ENCODE measurements at places on chromosomes 11 and 22.

- DNase-seq, result no peak
Observed at GRCh38 chr11:60184824-60185511, 2.1 kb upstream of the MS4A6A start.

- no peak for DNase-seq
Observed at GRCh38 chr11:46272816-46273427, 4.5 kb upstream of the CREB3L1 start.

- DNase-seq, result no peak
Observed at GRCh38 chr22:37098976-37099591, 10.4 kb downstream of the TMPRSS6 start.

- DNase-seq, result peak; percentile 61
Observed at GRCh38 chr11:3959903-3960265, 104.4 kb downstream of the STIM1 start.

DNA sequence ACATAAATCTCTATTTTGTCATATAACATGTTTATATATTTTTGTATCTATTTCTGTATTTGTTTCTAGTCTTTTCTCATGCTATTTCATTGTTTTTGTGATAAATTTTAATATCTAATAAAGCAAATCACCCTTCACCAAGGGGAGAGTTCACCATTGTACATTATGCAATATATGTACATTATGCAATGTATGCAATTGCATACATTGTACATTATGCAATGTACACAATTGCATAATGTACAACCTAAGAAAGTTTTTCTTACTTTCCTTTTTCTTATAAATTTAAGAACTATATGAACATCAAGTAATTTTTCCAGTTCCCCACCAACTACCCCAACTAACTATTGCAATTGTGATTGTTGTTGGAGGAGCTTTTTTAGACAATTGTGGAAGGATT lies 44.1 kb upstream of the GLYATL2 start:
- no peak for DNase-seq

DNA sequence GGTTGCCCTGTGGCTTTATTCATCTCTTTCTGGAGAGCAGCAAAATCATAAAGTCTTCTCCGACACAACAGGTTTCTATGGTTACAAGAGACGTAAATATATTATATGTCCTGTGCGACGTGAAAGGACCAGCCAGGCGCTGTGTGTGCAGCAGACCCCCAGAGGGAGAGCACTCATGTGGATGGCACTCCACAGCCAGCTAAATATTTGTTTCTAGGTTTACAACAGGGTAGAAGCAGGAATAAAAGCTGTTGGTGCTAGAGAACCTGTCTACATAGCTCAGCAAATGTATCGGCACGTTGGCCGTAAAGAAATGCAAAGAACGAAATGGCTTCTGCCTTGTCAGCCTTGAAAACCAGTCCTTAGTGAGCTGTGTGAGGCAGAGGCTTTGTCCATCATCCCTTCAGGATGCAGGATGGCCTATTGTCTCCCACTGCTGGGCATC lies 133.8 kb upstream of the PITPNB start:
- DNase-seq, result no peak

DNA sequence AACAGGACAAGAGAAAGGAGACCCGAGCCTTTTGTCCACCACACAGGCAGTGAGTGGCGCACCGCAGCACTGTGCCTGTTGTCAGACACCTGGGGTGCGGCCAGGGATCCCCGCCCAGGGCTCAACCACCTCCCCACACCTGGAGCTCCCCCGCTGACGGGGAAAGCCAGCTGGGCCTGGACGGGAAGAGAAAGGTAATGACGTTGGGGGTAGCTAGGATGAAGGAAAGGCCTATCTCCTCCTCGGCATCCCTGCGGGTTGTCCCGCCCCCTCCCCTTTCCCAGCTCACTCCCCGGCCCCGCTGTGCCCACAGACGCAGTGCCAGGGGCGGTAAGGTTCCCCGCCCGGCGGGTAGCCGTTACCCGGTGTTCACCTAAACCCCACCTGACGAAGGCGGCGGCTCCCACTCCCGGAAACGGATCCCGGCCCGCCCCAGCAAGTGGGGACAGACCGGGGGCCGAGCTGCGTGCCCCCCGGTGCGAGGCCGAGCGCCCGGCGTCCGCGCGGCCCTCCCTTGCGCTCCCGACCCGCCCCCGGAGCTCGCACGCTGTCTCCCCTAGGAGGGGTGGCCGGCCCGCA lies 495 bp downstream of the HYOU1 start:
- peak; percentile 71 for DNase-seq

- no peak for DNase-seq
Observed at GRCh38 chr11:19719960-19720359, 7.3 kb downstream of the NAV2 start.

DNA sequence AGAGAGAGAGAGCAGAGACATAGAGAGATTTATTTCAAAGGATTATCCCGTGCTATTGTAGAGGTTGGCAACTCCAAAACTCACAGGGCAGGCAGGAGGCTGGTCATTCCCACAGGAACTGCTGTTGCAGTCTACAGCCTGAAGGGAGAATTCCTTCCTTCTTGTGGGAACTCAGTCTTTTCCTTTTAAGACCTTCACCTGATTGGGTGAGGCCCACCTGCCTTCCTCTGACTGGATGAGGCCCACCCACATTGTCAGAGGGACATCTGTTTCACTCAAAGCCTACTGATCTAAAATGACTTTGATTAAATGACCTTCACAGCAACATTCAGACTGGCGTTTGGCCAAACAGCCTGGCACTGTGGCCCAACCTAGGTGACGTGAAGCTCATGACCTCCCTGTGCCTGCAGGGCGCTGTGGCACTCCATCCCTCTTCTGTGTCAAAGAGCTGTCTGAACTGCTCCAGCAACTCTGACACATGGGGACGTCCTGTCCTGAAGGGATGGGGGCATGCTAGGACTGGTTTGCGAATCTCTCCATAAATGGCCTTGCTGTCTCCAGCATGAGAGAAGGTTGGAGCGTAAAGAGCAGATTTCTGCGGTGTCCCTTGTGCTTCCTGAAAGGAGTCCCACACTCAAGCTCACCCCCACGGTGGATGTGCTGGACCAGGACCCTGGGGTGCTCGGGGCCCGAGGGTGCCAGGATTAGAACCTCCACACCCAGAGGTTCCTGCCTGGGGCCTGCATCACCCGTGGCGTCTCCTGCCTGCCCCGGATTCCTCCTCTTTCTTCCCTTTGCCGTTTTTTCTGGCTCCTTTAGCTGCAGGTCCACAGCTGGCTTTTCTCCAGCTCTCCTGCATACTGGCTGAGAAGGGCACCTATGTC lies 20.7 kb downstream of the KRTAP5-5 start:
- no peak for DNase-seq

- DNase-seq, result no peak
Observed at GRCh38 chr22:33438273-33438672, 380.1 kb upstream of the SYN3 start.

GRCh38 chr22:19597399-19597735 lies 73.2 kb upstream of the CLDN5 start:
- DNase-seq, result no peak

- DNase-seq, result no peak
Observed at GRCh38 chr11:64861227-64861975, 16.9 kb upstream of the CDC42BPG start.

DNA sequence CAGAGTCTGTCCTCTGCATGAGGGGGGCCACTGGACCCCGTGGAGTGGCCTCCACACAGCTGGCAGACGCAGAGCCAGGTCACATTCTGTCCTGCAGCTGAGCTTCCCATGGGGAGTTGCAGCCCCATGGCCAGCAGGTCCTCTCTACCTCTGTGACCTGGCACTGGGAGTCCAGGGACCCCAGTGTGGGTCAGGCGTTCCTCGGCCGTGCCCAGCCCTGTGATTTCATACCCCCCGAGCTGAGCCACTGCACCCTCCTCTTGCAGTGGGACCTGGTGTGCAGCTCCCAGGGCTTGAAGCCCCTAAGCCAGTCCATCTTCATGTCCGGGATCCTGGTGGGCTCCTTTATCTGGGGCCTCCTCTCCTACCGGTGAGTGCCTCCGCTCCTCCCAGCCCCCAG lies 32.2 kb upstream of the SLC22A12 start:
- no peak for DNase-seq

- peak; percentile 26 for DNase-seq
Observed at GRCh38 chr11:22244986-22245592, 52.2 kb downstream of the ANO5 start.

DNA sequence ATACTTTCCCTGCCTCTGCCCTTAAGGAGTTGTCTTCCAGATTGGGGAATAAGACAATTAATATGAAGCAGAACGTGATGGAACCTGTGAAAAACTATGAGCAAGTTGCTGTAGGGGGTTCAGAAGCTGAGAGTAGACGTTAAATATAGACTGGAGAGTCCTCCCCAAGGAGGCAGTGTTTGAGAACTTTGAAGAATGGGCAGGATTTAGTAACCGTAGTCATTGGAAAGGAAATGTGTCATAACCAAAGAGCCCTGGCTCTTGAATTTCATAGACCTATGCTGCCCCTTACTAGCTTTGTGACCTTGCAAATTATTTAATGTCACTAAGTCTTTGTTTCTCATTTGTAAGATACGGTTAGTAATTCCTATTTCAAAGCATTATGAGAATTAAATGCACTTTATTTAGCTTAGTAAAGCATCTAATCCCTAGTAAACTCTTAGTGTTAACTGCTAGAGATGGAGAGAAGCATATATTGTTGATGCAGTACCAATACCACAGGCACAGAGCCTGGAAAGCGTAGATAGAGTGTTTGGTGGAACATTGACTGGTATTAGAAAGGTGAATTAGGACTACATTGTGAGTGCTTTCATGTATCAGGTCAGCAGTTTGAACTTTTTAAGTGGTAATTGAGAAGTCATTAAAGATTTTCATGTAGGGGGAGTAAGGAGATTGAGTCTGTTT lies 54.1 kb downstream of the MCAM start:
- DNase-seq, result no peak

DNA sequence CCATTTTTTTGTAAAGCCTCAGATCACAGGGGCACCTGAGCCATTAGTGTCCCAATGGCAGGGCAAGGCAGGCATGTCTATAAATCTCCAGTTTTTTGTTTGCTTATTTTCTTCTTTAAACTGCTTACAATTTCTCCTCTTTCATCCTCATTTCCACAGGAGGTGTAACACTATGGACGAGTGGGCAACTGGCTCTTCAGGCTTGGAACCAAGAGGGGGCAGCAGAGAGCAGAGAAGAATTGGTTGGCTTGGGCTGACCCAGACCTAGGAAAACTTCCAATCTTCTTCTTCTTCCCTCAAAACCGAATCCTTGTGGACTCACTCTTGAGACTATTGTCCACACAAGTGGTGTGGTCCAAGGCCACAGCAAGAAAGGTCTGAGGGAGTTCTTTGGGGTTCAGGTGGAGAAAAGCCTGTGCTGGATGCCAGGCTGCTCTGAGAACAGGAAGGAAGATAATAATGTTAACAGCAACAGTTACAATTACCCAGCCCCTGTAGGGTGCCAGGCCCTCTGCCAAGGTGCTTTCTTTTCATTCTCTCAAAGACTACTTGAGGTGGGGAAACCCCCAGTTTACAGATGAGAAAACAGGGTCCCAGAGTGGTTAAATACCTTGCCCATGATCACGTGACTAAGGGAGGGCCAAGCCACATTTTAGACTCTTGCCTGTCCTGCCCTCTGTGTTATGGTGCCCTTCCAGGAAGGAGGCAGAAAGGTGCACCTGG lies 70.7 kb upstream of the E2F8 start:
- DNase-seq, result peak; percentile 64

DNA sequence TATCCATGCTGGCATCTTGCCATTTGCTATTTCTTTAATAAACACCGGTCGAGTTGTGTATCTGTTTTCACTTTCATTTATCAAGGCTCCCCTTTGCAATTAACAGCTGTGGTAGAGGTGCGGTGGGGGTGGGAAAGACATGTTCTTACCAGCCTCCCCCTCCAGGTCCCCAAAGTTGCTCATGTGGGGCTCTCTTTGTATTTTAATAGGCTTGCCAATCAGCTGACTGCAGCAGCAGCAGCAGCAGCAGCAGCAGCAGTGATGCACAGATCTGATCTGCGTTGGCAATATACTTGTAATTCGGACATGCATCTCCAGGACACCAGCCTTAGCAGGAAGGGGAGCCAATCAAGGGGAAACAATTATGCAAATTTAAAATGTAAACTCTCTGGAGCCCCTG lies 40.3 kb upstream of the E2F8 start:
- no peak for DNase-seq

GRCh38 chr11:19552656-19553260 lies 159.9 kb upstream of the NAV2 start:
- no peak for DNase-seq

- DNase-seq, result no peak
Observed at GRCh38 chr22:32590556-32590955, 115.9 kb downstream of the FBXO7 start.

GRCh38 chr22:34620832-34621231 lies 445.1 kb upstream of the ISX start:
- DNase-seq, result no peak

DNA sequence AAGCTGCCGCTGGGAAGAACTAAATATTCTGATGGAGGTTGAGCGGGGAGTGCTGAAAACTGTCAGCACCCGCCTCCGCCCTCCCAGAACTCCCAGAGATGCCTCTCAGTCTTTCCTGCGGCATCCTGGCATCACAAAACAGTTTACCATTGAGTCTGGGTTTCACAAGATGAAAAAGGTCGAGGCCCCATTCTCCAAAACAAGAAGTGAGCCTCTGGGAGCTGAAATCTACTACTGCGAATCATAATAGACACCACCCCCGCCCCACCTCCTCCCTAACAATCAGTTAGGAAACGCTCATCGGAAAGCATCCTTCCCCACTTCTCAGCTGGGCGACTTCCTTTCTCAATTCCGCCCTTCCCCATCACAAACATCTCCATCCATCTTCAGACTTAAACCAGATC lies 1.0 kb downstream of the SUN2 start:
- DNase-seq, result no peak

DNA sequence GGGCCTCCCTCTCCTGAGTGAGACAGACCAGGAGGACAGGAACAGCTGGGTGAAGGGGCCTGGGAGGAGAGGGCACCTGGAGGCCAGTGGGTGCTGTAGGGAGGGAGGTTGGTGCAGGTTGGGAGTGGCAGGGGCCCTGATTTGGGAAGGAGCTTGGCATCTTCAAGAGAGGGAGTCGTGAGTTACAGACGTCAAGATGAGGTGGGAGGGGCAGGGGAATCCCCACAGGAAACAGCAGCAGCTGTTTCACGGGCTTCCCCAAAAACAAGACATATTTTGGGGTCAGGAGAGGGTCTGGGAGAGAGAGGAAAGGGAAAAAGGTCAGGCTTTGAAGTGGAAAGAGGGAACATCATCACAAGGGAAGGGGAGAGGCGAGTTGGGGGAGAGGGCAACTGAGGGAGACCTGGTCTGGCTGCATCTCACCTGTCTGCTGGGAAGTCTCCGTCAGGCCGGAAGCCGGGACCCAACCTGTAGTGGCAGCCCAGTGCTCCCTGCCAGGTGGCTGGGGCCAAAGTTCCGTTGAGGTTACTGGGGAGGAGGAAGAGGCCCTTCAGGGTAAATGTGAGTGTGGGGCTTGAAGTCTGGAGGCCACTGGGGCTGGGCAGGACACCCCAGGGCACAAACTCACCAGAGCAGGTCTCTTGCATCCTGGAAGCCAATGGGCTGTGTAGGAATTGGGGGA lies 4.4 kb downstream of the NAALADL1 start:
- no peak for DNase-seq

GRCh38 chr22:46352691-46353386 lies 17.3 kb downstream of the TRMU start:
- DNase-seq, result no peak

GRCh38 chr11:115724666-115725065 lies 220.5 kb upstream of the CADM1 start:
- no peak for DNase-seq
